ENCODE measurements at places on chromosomes 16 and 17.
A peak's percentile ranks its signal among the peaks of the same experiment; 100 is the strongest.

DNA sequence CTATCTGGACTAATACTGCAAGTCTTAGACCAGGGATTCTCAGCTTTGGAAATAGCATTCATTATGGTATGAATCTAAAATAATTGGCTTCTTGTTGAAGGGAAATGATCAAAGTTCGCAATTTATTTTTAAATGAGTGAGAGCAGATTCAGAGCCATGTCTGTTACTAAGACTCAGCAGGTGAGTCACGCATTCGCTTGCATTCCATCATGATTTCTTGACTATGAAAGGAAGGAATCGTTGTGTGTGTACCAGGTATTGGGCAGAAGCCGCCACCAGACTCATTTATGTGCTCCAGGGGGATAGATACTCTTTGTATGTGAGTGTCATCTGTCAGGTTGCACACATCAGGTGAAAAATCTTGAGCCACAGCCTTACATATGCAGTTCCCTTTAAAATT lies 10.8 kb downstream of the GSG1L2 start:
- no peak for DNase-seq

DNA sequence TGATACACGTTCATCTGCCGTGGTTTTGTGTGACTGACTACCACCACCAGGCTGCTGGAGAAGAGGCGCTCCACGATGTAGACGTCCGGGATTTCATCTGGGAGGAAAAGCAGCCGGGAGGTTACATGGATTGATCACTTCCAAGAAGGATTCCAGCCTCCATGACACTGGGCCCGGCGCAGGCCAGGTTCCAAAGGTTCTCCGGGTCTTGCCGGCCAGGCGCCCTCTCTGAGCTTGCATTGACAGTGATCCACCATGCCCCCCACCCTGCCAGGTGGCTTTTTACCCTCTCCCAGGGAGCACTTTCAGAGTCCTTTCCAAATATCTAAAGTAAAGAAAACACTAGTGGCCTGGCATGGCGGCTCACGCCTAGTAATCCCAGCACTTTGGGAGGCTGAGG lies 6.5 kb downstream of the WIPI1 start:
- no peak for DNase-seq

DNA sequence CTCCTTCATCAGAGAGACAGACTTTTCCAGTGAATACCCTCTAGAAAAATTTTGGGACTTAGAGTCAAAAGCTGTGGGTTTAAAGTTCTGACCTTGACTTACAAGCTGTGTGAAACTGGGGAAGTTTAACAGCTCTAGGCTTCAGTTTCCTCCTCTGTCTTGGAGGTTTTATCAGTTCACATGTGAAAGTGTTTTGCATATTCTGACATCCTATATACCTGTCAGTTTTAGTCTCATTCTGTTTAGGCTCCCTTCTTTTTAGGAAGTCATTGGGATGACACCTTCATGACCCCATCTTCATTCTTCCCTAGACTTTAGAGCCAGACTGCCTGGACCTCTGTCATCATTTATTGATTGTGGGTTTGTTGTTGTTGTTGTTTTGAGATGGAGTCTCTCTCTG lies 44.4 kb downstream of the YPEL2 start:
- no peak for DNase-seq

- peak; percentile 35 for DNase-seq
Measured at GRCh38 chr17:54968988-54969332, 395 bp downstream of the STXBP4 start.

DNA sequence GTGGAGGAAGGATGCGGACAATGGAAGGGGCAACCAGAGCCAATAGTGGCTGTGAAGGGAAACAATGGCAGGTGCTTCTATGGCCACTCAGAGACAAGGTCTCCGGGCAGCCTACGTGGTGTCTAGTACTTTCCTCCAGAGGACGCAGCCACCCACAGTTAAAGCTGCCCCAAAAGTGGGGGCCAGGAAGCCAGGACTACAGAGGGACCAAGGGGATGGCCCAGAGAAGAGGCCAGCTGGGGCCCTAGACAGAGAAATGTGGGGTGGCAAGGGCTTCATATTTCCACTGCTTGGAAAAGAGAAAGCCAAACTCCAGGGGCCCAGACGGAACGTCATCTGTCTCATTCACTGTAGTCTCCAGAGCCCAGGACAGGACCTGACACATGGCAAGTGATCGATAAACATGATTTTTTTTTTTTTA lies 837 bp upstream of the PER1 start:
- no peak for DNase-seq

DNA sequence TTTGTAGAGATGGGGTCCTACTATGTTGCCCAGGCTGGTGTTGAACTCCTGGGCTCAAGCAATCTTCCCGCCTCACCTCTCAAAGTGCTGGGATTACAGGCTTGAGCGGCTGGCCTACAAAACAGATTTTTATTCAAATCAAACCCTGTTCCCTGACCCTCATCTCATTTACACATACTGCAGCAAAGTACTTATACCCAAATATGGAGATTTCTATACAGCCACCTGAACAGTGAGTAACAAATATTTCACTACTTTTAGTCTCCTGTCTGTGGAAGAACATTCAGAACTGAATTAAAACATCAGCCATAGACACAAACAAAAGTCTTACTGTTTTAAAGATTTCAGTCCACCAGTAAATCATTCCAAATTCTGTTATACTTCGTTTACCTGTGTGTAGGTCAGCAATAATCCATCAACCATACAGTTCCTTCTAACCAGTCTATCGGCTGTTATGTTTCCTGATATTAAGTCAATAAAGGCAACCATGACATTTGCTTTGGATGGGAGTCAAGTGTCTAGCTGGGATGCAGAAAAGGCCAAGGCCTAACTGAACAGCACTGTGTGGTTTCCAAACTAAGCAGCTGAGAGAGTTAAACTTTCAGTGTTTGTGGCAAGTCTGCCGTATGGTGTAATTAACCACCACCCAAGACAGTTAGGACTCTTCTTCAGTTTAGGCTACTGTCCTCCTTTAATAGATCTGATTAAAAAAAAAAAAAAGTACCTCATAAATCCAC lies 22.3 kb downstream of the ERN1 start:
- DNase-seq = no peak

DNA sequence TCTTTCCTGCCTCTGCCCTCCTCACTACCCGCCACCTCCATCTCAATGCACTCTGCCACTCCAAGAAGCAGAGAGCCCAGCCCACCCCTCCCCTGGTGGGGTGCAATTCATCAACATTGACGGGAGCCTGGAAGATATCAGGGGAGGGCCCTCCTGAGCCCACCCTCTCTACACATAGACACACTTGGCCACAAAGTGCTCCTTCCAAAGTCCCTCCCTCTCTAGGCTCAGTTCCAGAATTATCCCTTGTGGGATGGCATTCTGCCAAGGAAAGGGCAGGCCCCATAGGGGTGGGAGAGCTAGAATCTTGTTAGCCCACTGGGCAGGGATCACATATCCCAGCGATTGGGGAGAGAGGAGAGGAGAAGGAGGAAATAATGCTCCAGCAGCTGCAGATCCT lies 66.2 kb downstream of the TMEM132E start:
- DNase-seq = no peak

DNA sequence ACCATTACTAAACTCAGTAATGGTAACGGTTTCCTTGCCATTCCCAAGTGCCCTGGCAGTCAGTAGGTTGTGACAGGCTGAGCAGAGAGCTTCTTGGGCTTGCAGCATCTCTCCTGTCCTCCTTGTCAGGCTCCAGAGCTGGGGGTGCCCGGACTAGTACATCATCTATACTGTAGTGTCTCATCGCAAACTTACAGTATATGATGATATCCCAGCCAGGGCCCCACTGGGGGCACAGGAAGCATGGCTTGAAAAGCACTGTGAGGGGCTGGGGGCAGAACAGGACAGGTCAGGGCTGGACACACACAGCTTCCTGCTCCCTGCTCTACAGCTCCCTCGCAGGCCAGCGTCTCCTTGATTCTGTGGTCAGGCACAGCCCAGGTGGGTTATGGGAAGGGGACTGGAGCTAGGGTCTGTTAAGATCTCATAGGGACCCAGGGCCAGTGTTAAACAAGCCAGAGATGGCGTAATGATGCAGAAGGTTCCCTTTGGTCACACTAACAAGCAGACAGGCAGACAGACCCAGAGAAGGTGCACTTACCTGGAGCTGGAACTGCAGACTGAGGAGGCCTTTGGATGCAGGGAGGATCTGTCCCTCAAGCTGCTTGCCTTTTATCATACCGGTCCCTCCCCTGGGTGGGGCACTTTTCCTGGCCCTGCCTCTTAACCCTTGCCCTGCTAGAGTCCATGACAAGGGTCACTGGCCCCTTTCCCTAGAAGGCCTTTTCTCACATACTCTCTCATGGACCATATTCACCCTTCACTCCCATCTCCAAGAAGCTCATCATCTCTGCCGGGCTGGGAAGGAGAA lies 6.8 kb downstream of the ERAL1 start:
- no peak for DNase-seq

DNA sequence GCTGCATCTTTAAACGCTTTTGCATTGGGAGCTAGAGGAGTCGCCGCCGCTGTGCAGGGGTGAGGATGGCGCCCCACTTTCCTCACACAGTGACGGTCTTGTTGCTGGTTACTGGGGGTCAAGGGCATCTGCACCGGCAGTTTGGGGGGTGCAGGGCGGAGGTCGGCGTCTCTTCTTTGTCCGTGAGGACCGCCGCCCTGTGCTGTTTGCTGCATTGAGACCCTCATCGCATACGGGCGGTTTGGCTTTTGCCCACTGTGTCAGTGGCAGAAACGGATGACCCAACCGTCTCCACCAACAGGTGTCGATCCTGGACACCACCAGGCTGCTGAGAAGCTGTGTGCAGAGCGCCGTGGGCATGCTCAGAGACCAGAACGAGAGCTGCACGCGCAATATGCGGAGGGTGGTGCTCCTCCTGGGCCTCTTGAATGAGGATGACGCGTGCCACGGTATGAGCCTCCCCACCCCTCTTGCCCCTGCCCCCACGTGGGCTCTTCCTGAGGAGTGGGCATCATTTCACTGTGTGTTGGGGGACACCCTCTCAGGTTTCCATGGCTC lies 61.2 kb upstream of the ENDOV start:
- no peak for DNase-seq

- DNase-seq = no peak
Measured at GRCh38 chr17:19705771-19706770, 10.3 kb downstream of the SLC47A2 start.

DNA sequence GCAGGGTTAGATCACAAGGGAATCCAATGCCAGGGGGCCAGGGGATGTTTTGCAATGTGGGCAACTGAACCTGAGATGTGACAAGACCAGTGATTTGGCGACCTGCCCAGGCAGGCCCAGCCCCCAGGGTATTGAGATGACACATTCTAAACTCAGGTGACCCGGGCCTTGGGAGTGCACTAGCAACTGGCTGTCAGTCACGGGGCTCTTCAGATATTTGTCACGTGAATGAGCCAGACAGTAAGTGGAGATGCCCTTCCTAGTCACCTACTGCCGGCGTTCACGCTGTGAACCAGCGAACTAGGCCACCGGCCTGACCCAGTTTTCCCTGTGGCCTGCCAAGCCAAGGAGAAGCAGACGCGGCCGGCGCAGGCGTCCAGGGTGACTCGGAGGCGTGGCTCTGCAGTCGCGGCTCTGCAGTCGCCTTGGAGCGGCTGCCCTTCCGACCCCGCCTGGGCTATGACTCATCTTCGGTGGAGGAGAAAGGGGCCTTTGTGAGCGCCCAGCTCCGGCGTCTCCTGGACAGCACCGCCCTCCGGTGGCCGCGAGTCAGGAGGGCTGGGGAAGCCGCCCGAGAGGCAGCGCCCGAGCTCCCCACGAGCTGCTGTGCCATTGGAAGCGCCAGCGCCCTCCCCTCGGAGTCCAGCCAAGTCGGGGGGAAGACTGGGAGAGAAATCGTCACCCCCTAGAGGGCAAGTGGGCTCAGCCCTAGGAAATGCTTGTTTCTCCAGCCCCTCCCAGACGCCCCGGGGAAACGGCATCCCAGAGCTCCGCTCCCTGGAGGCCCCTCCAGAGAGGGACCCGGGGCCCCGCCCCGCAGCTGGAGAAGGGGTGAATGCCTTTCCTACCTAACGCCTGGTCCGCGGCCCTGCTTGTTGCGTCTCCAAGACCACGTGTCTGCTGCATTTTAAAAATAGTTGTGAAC lies 38.8 kb downstream of the WSB1 start:
- peak; percentile 90 for DNase-seq

- no peak for DNase-seq
Measured at GRCh38 chr17:20988896-20989295, 53.9 kb downstream of the USP22 start.

DNA sequence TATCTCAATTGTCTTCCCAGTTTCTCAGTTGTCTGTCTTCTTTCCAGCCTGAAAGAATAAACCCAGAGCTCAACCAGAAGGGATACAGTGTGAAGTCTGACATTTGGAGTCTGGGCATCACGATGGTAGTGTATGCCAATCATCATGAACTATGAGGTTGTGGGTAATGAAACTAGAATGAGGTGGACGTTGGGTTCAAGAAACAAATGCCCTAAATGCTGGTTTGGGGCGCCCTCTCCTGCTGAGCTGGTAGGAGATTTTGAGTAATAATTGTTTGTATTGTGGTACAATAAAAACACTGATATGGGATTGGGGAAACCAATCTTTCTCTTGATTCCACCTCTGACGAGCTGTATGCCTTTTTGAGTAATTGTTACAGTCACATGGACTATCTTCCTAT lies 110.4 kb downstream of the MAP2K6 start:
- no peak for DNase-seq

DNA sequence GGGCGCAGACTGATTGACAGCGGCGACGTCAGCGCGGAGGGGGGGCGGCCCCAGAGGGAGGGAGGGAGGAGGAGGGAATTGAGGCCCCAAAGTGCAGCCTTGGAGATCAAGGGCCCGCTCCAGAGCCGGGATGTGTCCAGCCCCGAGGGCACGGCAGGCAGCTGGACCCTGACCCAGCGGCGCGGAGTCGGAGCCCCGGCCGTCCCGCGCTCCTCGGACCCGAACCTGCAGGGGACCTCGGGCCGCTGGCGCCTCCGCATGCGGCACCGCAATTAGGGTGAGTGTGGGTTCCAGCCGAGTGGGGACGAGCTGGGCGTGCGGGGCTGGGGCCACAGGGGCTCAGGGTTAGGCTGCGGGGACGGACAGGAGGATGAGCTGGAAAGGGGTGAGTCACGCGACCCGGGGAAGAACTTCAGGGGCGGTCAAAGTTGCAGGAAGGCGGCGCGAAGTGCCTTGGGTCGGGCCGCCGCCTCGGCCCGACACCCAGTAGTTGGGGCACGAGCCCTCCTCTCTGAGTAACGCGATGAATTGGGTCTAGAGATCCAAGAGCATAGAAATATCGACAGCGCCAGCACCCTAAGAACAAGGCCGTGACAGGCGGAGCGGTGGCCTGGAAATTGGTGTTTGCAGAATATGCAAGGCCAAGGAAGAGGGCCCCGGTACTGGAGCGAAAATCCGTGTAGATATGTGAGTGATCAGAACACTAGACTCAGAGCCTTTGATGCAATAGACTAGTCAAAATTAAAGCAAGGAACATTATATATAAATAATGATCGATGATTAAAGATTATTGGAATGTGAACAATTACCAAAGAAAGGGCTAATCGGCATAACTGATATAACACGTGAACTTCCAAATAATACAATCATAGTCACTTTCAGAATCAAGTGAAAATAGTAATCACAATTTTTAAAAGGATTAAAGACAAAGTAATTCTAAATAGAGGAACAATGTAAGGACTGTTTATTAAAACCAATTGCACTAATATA lies at the start of gene TBX4:
Gene TBX4 (plus strand): TSS at position 122 of the 990 bp plus-strand sequence. CDS start 4,069 bp downstream, outside the sequence.
- no peak for DNase-seq

DNA sequence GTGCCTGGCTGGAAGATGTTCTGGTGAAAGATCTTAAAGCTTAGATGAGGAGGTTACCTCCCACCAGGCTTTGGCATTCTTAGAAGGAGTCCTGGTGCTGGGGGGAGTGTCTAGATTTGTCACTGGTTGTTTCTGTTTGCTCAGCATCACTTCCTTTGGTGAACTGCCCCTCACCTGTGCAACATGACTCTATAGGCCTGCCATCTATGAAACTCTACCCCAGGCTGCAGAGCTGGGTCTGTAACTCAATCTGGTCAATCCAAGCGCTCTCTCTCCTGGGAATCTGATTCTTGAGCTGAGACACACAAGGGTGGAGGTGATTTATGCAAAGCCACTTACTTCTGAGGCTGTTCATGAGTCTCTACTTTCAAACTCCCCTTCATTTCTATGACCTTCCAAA lies 399.4 kb downstream of the NPIPA7 start:
- DNase-seq = no peak

Data from CD4-positive, alpha-beta T cell treated with Interleukin-12 subunit alpha and Interleukin-12 subunit beta, for 1 hour (primary cell).